ENCODE measurements at places on chromosomes 7 and 10. TPM values are rescaled to one million over a fixed set of nuclear protein-coding genes. Genes with fewer than 3 reads are reported as not detected.
A peak's percentile ranks its signal among the peaks of the same experiment; 100 is the strongest.

DNA sequence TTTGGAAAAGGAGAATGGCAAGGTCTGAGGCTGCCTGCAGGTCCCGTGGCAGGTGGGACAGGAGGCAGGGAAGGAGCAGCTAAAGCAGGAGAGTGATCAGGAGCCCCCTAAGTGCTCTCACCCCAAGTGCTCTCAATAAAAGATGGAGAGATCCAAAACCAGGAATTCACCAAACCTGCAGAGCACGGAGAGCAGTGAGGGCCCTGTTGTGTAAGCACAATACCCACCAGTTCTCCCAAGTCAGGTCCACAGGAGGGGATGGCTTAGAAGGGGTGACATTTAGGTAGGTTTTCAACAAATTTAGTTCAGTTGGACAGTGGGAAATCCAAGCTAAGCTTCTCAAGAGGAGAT is 40.8 kb downstream of the GNA12 start:
- DNase-seq: no peak

DNA sequence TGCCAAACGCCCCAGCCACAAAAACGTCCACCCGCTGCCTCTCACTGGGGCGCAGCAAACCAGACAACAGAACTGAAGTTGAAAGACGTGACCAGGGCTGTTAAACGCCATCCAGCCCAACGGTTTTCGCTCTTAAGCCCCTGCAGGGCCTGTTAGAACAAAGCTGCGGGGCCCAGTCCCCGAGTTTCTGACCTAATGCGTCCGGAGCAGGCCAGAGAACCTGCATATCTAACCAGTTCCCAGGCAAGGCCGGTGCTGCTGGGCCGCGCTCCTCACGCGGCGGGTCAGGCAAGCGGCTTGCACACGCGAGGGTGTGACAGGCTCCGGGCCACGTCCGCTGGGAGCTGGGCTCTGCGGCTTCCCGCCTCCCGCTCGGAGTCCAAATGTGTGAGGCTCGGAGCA is 87.0 kb downstream of the PTPRN2 start:
- DNase-seq: no peak

GRCh38 chr7:27349621-27350020 is 107.0 kb downstream of the EVX1 start:
- no peak for DNase-seq

The GPR85 gene
- 1.3 TPM for total RNA-seq

- DNase-seq: peak; percentile 60
Measured at GRCh38 chr7:98284335-98285036, 3.0 kb downstream of the BRI3 start.

The SRGN gene
- not detected for total RNA-seq

The SHH gene
- total RNA-seq: 0.16 TPM

GRCh38 chr10:19917751-19918478 is 101.7 kb downstream of the PLXDC2 start:
- DNase-seq: peak; percentile 70

The CCAR1 gene
- total RNA-seq: 62.4 TPM
